ENCODE measurements at places on chromosomes 3 and 15. TPM values are rescaled to one million over a fixed set of nuclear protein-coding genes. Genes with fewer than 3 reads are reported as not detected.

DNA sequence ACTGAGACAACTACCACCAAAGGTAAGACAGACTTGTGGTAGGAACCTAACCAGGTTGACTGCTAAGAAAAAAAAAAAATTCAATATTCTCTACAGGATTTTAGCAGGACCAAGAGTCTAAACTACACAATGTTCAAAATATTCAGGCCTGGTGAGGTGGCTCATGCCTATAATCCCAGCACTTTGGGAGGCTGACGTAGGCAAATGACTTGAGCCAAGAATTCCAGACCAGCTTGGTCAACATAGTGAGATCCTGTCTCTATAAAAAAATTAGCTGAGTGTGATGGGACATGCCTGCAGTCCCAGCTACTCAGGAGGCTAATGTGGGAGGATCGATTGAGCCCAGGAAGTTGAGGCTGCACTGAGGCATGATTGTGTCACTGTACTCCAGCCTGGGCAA is 341.6 kb upstream of the WNT5A start:
- no peak for DNase-seq

CCR5 gene
- total RNA-seq: not detected

CCR1 gene
- not detected for total RNA-seq

- no peak for DNase-seq
Measured at GRCh38 chr3:43753741-43754715, 63.3 kb downstream of the ABHD5 start.

CCR3 gene
- total RNA-seq: not detected

DNA sequence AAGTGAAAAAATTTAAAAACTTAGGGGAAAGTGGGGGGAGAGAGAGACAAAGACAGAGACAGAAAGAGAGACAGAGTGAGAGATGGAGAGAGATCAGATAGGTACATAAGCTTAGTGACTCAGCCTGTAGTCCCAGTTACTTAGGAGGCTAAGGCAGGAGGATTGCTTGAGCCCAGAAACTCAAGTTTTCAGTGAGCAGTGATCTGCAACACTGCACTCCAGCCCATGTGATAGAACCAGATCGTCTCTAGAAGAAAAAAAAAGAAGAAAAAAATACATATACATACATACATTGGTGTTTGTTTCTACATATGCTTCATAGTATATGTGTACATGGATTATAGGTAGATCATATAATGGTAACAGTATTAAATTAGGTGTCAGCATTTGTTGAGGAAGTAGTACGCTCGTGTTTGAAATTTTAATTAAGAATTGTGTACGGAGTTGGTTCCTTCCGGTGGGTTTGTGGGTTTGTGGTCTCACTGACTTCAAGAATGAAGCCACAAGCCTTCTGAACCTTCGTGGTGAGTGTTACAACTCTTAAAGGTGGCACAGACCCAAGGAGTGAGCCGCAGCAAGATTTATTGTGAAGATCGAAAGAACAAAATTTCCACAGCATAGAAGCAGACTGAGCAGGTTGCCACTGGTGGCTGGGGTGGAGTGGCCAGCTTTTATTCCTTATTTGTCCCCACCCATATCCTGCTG is 38.3 kb upstream of the SNRPN start:
- no peak for DNase-seq

- DNase-seq: no peak
Measured at GRCh38 chr15:61764981-61765380, 295.3 kb downstream of the VPS13C start.

DNA sequence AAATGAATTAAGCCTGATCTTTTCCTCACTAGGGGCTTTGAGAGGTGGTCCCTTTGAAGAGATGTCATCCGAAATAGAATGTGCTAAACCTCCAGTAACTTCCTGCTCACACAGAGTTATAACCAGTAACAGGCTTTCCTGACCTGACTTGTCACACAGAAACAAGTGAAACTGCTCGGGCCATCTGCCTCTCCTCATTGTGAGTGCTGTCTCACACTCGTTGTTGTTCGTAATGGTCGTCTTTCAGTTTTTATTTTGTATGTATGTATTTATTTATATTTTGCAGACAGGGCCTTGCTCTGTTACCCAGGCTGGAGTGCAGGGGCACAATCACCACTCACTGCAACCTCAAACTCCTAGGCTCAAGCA is 24.0 kb downstream of the ACSBG1 start:
- DNase-seq: peak; percentile 32

GRCh38 chr3:152185891-152186630 is 82.7 kb upstream of the MBNL1 start:
- DNase-seq: no peak

- no peak for DNase-seq
Measured at GRCh38 chr15:89822951-89823711, 8.5 kb upstream of the ANPEP start.

DNA sequence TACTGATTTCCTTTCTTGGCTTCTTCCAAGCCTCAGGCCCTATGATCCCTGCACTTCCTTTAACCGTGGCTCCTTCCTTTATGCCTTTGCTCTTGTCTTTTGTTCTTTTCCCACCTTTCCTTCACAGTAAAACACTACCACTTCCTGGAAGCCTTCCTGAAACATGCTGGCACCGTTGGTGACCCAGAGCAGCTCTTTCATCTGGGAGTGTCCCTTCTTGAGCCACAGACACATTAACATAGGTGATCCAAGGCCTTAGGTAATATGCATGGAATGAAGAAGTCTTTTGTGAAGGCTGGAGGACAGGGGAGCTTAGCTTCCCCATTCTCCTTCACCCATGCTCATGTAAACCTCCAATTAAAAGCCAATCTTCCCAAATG is 39.4 kb downstream of the AMOTL2 start:
- DNase-seq: no peak

PP2D1 gene
- not detected for total RNA-seq

DNA sequence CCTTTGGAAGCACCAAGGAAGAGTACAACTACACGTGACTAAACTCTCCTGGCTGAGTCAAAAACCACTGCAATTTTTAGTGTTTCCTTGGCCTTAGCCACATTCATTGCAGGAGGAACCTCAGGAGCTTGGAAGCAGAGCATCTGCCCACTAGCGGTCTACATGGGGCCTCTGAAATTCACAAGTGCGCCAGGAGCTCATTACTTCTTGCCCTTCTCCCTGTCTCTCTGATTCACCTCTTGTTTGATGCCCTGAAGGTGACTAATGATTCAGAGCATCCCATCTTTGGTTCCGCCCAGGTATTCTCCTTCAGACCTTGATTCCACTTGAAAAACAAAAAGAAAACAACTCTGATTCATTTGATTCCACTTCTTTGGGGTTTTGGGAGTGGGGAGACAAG is 201.1 kb upstream of the LPP start:
- DNase-seq: no peak

DNA sequence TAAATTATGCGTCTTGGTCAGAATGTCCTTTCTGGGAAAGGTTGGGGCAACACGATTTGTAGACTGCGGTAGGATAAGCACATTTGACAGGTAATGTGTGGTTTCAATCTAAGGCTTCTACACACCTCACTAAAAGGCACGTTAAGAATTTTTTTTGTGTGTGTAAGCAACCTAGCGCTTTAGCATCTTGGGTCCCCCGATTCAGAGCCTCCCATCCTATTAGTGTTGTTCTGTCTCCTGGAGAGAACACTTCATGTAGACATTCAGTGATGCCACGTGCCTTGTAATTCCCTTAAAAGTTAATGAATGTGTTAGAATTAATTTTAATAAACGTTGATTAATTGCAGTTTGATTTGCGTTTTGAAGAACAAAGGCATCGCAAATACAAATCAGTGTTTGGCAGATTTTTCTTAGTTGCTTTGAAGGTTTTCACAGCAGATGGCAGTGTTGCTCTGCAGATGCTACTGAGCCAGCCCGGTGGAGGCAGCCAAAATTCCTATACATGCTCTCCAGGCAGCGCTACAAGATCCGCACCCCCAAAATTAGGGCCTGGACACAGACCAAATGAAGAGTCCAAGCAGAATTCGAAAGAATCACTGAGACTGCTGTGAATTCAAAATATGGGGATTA is 63.5 kb downstream of the OTOL1 start:
- peak; percentile 45 for DNase-seq

- DNase-seq: no peak
Measured at GRCh38 chr3:107817076-107817475, 273.8 kb downstream of the CD47 start.

DNA sequence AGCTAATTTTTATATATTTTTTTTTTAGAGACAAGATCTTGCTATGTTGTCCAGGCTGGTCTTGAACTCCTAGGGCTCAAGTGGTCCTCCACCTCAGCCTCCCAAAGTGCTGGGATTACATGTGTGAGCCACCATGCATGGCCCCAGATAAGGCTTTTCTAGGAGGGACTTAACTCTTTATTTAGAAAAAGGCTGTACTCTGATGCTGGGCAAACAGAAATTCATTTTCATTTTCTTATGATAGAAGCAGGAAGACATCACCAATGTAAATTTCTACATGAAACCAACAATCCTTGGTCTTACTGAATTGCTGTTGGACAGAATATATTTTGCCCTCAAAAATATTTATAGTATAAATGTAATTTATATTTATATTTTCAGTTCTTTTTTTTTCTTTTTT is 9.6 kb downstream of the NIPA1 start:
- no peak for DNase-seq

GRCh38 chr3:11371747-11372146 is 99.5 kb downstream of the ATG7 start:
- no peak for DNase-seq

ERC2 gene
- 15.6 TPM for total RNA-seq

- DNase-seq: no peak
Measured at GRCh38 chr3:10981961-10982360, 10.6 kb upstream of the SLC6A1 start.

PAQR9 gene
- total RNA-seq: 0.18 TPM

SPATA12 gene
- not detected for total RNA-seq

- DNase-seq: no peak
Measured at GRCh38 chr3:98918586-98918985, 17.1 kb upstream of the DCBLD2 start.

- DNase-seq: no peak
Measured at GRCh38 chr3:150278195-150278594, 129.9 kb upstream of the TSC22D2 start.

DNA sequence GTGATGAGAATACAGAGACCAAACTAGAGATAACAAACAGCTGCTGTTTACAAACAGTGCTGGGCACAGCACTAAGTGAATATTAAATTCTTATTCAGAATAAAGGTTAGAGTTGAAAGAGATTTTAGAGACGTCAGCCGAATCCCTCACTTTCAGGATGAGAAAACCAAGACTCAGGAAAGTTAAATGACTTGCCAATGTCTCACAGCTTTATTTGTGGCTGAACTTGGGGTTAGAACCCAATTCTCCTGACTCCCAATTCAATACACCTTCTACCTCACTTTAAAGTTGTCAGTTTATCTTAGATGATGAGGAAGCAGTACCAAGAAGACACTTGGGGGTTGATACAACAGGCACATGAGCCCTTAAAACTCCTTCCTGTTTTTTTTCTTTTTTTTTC is 180.9 kb downstream of the GAP43 start:
- no peak for DNase-seq

GOLGA8T gene
- 0.51 TPM for total RNA-seq

- no peak for DNase-seq
Measured at GRCh38 chr3:123385981-123386380, 62.9 kb downstream of the ADCY5 start.

GOLGA6L4 gene
- total RNA-seq: 10.9 TPM

DNA sequence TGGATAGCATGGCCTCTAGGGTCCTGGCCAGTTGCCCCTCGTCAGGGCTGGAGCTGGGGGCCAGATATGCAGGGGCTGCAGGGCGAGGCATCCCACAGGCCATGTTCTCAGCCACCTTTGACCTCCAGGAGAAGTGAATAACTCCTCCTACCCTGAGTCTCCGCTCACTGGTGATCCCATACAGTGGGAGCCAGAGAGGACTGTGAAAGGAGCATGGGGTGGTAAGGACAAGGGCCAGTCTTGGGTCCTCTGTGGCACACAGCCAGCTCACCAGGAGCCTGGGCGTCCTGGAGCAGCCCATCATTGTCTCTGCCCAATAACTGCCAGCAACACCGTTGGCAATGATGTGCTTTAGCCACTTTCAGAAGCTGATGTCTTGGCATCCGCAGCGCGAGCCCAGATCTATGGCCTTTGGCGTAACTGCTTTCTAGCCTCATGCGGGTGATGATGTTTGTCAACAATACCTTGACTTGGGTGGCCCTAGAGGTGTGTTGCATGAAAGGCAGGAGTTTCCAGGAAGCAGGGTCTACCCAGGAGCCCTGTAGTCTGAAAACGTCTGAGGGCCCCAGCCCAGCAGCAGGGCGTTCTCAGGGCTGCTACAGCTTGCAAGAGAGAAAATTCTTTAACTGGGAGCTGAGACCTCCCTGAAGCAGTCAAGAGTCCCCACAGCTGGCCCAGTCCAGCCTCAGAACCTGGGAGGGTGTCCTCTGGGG is 61.1 kb upstream of the IQSEC1 start:
- DNase-seq: no peak

GRCh38 chr3:124361566-124361965 is 368.7 kb upstream of the UMPS start:
- DNase-seq: no peak

SAMD7 gene
- not detected for total RNA-seq

UMPS gene
- 35.9 TPM for total RNA-seq

CPLX3 gene
- 0.14 TPM for total RNA-seq

- DNase-seq: no peak
Measured at GRCh38 chr3:184126006-184126405, 9.2 kb upstream of the EIF2B5 start.

DNA sequence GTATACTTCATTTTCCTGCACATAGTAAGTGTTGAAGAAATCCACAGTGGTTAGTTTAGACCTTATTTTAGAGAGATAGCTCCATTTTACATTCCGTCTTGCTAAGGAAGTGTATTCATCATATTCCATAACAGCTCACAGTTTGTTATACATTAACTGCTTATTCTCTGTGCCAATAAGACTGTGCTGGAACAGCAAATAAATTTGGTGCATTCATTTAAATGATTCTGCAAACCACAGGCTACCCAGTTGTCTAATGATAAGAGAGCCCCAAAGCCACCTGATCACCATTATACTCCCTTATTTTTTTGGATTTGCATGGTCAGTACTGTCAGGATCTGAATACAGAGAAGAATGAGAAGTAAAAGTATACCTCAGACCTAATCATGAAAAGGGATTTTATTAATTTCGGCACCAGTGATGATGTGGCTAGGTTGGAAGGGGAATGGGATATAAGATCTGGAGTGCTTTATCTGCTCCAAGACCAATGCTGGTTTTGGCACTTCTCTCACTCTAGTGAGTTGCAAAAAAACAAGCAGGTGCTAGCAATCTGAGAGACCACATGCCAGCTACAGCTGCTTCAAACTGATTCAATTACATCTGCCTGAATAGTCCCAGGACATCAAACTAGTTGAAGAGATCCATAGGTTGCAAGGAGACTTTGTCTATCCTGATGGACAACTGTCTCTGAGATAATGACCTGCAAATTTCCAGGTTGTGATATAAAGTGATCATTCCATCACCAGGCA is 254.8 kb downstream of the ZBTB20 start:
- no peak for DNase-seq

- DNase-seq: no peak
Measured at GRCh38 chr3:55468251-55468650, 18.9 kb downstream of the WNT5A start.

DNA sequence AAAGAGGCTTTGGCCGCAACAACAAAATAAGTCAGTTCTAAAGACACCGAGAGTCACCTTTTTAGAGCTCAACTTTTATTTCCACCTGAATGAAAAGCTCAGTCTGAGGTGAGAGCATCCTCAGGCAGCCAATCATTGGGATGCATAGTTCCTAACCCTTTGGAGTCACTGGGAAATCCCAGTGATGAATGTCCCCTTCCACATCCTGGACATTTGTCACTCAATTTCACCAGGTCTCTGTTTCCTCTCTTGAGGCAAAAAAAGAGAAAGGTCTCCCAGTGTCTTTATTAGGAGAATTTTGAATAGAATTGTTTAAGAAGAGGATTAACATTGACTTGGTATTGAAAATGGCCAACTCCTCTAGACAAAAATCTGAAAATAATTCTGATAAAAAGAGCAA is 137.5 kb upstream of the SPRED1 start:
- DNase-seq: no peak

Measured in mesothelial cell of epicardium (in vitro differentiated cells).